ENCODE measurements at places on chromosomes 3 and 15.

DNA sequence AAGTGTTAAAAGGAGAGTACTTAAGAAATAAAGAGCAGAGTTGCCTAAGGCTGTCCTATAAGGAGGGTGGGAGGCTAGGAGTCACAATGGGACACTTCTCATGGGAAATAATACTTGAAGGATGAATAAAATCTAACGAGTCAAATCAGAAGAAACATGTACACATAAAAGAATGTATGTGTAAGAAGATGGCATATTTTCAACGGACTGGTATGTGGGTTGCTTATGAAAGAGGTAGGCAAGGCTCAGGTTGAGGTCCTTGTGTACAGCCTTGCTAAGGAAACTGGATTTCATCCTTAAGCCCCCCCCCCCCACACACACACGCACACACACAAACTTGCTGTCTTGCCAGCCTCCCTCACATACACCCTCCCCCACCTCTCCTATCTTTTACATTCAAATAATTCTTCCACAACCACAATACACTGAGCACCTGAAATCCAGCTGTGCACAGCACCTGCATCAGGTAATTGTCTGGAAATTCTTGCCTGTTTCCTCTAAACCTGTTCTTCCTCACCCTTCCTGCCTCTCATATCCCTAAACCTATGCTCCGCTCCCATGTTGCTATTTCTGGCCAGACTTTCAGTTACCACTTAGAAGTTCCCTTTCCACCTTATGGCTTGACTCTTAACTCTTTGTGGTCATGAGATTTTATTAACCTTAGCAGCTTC lies 79.2 kb downstream of the FMN1 start:
- no peak for DNase-seq

- no peak for DNase-seq
Measured at GRCh38 chr15:48721061-48721810, 75.7 kb upstream of the FBN1 start.

DNA sequence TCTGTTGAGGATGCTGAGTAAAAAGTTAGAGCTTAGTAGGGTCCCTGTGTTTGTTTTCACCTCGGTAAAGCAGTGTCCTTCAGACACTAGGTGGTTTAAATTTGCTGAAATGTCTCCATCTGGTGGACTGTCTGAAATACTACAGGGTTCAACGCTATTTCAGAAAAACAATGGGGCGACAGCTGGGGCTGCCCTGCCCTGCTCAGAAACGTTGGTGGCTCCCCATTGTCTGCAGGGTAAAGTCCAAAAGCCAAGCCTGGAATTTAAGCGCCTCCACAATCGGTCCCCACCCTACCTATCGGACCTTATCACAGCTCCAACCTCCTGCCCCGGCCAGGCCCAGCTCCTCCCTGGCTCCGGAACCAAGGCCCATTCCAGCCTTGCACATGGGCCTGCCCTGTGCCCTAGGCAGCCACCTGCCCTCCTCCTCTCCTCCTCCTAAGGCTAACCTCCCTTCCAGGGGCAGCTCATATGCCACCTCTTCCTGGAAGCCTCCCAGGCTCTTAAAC lies 4.3 kb upstream of the TSEN2 start:
- no peak for DNase-seq

- no peak for DNase-seq
Measured at GRCh38 chr3:126438186-126438585, 37.5 kb downstream of the ZXDC start.

DNA sequence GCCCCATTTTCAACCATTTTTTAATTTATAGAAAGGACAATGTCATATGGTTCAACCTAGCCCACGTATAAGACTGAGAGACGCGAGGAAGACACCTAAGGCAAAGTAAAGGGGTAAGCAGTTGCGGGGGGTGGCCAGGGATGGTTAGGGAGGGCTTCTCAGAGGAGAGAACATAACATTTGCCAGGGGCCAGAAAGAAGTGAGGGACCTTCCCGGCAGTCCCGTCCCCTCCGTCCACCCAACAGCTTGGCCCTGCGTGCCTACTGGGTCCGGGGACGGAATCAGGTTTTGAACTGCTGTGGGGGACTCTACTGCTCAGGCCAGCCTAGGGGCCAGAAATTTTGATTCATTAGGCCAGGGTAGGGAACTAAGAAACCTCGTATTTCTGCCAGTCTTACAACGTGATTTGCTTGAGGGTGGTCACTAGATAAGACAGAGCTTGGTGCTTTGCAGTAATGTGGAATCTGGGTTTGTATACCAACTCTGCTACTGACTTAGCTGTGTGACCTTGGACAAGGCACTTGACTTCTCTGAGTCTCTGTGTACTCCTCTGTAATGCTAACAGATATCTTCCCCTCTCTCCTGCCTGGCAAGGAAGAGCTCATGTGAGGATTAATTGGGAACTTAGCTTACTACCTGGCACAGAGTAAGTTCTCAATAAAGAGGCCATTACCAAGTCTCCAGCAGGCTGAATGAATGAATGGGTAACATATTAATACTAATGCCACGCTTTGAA lies 734 bp upstream of the SLC6A20 start:
- DNase-seq, result no peak
